Subcutaneous preadipocyte (primary cell): ENCODE measurements at places on chromosomes 3 and 15. TPM values are rescaled to one million over a fixed set of nuclear protein-coding genes. Genes with fewer than 3 reads are reported as not detected.

TATDN2 gene
- 14.3 and 22.9 TPM in 2 replicates for total RNA-seq

PPP2R3A gene
- 15.8 and 23.5 TPM in 2 replicates for total RNA-seq

AHSG gene
- total RNA-seq, result not detected in 2 replicates

RARRES1 gene
- 0.59 and 3.3 TPM in 2 replicates for total RNA-seq

C3orf22 gene
- not detected in 2 replicates for total RNA-seq

RNF168 gene
- 18.0 and 29.5 TPM in 2 replicates for total RNA-seq
